ENCODE measurements at places on chromosomes 3 and 15. TPM values are rescaled to one million over a fixed set of nuclear protein-coding genes. Genes with fewer than 3 reads are reported as not detected.

GAP43 gene
- not detected for polyA plus RNA-seq

SELENOK gene
- polyA plus RNA-seq = 117 TPM

ULK4 gene
- polyA plus RNA-seq = 11.8 TPM

CIDEC gene
- polyA plus RNA-seq = not detected

OR5K2 gene
- polyA plus RNA-seq = not detected

UNC13C gene
- polyA plus RNA-seq = not detected

MESP2 gene
- not detected for polyA plus RNA-seq

CSTA gene
- polyA plus RNA-seq = 211 TPM

ZNF660 gene
- 0.06 TPM for polyA plus RNA-seq
